Thyroid gland (tissue), 4 donors: ENCODE measurements at places on chromosomes 5 and 9. TPM values are rescaled to one million over a fixed set of nuclear protein-coding genes. Genes with fewer than 3 reads are reported as not detected.

- DNase-seq: peak; percentile 12
These were observed 216.2 kb upstream of the ACTBL2 start for GRCh38 chr5:57698802-57699201.

DNA sequence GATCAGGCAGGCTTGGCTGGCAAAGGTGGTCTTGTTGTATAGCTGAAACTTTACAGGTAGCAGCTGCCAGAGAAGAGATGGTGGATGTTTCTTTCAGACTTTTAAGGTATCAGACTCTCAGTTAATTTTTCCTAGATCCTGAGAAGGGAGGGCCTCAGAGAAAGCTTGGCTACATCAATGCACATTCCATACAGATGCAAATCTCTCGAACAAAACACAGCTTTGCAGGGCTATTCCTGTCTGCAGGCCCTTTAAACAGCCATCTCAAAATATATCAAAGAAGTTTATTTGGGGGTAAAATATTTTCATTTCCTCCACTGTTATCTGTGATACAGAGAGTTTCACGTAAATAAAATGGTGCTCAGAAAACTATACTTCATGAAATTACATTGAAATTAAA lies 1584.4 kb downstream of the EFNA5 start:
- no peak for DNase-seq

DNA sequence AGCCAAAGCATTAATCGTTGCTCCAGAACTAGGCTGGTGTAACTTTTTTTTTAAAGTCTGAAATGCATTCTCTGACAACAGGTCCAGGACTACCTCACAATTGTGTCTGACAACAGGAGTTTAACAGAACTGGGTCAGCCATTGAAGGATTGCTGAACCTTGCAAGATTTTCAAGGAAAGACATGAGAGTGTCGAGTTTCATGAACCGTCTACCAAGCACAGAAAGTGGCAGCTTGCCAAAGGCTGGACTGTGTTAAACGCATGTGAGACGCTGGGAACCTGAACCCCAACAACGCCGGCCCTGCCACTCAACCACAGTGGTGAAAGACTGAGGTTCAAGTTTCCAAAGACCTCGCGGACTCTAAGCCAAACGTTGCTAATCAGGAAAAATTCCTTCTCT lies 79.1 kb downstream of the LHFPL2 start:
- peak; percentile 94 for DNase-seq

DNA sequence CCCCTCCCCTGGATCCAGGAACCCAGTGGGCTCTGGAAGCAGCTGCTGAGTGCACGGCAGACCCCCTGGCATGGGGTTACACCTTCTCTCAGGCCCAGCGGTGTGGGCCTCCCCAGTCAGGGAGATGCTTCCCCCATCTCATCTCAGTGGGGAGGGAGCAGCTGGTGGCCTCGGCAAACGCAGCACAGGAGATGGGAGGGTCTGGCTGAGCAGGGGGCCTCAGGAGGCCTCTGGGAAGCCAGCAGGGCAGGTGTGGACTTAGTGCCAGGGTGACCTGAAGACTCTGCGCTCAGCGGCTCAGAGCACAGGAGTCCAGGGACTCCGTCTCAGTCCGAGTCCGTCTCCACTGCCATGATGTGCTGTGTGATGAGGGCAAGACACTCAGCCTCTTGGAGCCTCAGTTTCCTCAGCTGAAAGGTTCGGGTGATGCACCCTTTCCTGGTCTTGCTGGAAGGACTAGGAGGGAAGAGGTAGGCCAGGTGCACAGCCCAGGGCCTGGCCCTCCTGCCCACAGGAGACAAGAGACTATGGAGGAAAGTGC lies 100.6 kb downstream of the GTF3C4 start:
- no peak for DNase-seq

DNA sequence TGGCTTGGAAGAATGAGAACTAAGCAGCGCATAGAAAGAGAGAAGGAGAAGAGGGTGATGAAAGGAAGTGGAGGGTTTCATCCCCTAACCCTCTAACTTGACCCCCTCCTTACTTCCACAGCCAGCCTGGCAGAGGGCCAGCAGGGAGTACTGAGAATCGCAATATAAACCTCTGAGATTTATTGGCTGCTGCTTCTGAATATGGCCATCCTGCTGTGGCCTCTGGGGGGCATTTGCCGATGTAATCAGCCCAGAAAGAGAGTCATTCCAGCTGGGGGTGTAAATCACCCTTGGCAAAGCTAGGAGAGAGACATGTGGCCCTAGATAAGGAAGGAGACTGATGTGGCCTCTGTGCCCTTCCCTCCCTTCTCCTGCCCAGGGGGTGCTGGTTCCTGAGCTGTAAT lies 960 bp upstream of the GFRA3 start:
- DNase-seq: no peak

DNA sequence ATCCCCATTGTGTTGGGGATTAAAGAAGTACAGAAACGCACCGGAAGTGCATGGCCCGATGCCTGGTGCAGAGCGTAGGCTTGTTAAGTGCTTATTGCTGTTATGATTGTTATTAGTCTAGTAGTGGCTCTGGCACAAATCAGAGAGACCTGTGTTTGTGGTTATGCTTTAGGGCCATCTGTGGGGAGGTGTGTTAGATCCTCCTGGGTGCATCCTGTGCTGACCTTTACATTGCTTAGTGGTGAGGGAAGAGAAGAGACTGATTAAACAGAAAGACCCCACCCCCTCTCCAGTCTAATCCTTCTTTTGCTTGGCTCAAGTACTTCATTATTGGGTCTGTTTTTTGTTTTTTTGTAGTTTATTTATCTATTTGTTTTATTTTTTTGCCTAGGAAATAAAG lies 112.7 kb upstream of the SPRY4 start:
- no peak for DNase-seq

GRCh38 chr9:134215699-134216448 lies 51.5 kb upstream of the RNU6ATAC start:
- no peak for DNase-seq

DNA sequence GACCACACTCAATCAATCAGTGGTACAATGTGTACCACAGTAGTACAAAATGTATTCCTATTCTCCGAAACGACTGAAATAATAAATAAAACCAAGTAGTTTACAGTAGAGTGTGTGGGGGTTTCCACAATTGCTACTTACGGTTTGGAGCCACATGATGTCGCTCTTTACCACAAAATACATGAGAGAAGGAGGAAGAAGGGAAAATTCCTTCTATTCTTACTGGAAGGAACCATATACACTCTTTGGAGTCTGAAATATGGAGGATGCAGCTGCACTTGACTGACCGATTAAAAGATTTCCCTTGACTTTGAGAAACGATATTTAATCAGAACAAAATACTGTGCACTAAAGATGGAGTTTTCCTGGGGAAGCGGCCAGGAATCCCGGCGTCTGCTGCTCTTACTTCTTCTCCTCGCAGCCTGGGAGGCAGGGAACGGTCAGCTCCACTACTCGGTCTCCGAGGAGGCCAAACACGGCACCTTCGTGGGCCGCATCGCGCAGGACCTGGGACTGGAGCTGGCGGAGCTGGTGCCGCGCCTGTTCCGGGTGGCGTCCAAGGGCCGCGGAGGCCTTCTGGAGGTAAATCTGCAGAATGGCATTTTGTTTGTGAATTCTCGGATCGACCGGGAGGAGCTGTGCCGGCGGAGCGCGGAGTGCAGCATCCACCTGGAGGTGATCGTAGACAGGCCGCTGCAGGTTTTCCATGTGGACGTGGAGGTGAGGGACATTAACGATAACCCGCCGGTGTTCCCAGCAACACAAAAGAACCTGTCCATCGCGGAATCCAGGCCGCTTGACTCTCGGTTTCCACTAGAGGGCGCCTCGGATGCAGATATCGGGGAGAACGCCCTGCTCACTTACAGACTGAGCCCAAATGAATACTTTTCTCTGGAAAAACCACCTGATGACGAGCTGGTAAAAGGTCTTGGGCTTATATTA lies at the start of gene PCDHA4:
PCDHA4 (plus strand) TSS at position 235 of the 942 bp plus-strand sequence.
- peak; percentile 45 for DNase-seq

GRCh38 chr5:131079232-131079631 lies 85.8 kb downstream of the HINT1 start:
- DNase-seq: no peak

DNA sequence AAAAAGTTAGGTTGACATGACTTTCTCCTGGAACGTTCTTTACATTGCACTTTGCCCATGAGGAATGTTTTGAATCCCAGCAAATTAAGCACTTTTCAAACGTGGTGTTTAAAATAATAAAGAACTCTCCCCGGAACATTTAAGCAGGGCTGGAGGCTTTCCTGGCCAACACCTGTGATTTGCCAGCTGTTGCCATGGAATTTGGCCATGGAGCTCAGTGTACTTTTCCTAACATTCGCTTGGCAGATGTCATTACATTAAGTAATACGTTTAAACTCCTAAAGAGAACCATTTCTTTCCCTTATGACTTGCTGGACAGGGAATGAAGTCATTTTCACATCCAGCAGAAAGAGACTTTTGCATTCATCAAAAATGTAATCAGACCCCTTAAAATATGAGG lies 146.1 kb downstream of the GAS1 start:
- DNase-seq: no peak

- DNase-seq: no peak
These were observed 98.1 kb downstream of the DOCK8 start for GRCh38 chr9:312596-313320.

DNA sequence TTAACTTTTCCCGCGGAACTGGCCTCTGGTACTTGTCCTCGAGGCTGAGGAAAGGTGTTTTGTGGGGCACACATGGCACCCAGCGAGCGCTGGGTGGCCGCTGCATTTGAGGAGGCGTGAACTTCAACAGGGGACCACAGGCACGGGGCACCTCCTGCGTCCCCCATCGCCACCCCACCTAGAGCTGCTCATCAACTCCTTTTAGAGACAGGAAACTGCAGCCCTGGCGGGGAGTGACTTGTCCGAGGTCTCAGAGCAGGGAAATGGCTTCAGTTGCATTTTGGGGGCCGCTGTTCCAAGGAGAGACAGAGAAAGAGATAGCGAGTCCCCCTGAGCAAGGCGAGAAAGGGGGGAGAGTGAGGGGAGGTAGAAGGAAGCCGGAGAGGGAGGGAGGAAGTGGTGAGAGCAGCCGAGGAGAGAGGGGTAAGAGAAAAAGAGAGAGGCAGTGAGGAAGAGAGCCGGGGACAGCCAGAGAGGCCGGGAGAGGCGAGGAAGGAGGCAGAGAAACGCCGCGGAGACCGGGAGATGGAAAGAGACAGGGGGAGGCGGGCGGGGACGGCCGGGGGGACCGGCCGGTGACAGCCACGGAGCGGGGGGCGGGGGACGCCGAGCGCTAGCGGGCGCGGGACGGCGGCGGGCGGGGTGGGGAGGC lies 12.5 kb upstream of the LHX2 start:
- DNase-seq: no peak

DNA sequence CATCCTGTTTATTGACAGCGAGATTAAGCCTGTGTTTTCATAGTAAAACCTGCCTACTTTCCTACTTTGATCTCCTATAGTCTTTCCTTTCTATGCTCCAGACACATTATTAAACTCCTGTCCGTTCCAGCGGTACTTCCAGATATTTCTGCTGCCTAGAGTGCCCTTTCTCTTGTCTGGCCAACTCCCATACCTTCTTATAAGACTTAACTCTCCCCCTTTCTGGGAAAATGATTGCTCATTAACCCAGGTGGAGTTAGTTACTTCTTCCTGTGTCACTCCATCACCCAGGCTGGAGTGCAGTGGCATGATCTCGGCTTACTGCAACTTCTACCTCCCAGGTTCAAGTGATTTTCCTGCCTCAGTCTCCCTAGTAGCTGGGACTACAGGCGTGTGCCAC lies 33.1 kb downstream of the KDM4C start:
- DNase-seq: no peak

DNA sequence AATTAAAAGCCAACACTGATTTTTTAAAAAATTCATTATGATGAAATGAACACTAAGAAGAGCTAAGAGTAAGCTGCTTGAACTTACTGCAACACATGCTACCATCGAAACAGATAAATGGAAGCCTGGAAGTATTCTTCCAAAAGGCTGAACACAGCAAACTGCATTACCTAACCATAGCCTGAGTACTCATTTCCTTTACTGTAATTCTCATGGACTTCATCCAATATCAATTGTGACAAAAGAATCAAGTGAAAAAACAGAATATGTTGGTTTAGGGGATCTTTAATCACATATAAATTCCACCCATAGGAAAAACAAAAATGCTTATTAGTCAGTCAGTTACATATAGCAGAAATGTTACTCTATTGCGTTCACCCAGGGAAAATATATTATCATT lies 68.5 kb downstream of the DROSHA start:
- DNase-seq: no peak

DNA sequence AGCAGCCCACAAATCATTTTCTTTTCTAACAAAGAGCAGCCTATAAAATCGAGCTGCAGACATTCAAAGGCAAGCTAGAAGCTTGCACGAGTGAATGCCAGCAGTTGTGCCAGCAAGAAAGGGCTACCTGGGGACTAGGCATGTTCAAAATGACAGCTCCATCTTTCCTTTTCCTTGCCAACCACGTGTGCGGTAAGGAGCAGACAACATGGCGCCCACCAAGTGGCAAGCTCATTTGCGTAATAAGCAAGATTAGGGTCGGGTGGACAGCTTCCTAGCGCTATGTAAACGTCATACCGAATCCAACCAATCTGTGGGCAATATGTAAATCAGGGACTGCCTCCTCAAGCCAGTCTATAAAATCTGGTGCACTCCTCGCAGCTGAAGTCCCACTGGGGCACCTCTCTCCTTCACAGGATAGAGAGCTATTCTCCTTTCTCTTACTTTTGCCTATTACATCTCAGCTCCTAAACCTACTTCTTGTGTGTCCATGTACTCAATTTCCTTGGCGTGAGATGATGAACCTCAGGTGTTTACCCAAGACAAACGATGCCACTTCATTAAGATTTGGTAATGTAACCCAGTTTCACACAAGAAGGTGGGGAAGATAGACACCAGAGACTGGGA lies 22.5 kb upstream of the SPARC start:
- DNase-seq: no peak

- no peak for DNase-seq
These were observed 14.9 kb upstream of the TMEM38B start for GRCh38 chr9:105679257-105680022.

- DNase-seq: no peak
These were observed 59.1 kb downstream of the GOLM1 start for GRCh38 chr9:86039991-86040860.

The SARDH gene
- total RNA-seq: 6.2 TPM

The GABRB2 gene
- total RNA-seq: 0.68 TPM

The HCN1 gene
- total RNA-seq: 0.20 TPM

The CAMK4 gene
- total RNA-seq: 1.2 TPM

The PKD2L2 gene
- not detected for total RNA-seq

The ORM1 gene
- total RNA-seq: not detected

The TOPORS gene
- total RNA-seq: 23.7 TPM
